ENCODE measurements at places on chromosomes 7 and 10.

DNA sequence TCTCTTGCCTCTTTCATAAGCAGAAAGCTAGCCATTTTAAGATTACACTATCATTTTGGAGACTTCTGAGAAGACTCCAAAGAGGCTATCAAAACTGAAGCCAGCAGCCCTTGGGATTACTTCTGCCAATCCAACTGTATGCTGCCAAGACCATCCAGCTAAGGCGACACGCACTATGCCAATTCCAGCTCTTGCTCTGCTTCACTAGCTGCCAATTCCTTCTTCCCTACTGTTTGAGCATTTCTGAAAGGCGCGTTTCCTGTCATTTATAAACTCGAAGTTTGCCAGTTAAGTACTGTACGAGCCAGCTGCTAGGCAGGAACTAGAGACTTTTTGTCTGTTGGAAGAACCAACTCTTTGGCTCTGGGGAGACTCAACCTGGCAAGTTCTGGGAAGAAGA is 36.5 kb downstream of the MALSU1 start:
- no peak for DNase-seq

GRCh38 chr7:41385996-41386395 is 316.9 kb downstream of the INHBA start:
- no peak for DNase-seq

GRCh38 chr10:70458329-70459060 is 17.0 kb upstream of the NODAL start:
- peak; percentile 53 for DNase-seq

DNA sequence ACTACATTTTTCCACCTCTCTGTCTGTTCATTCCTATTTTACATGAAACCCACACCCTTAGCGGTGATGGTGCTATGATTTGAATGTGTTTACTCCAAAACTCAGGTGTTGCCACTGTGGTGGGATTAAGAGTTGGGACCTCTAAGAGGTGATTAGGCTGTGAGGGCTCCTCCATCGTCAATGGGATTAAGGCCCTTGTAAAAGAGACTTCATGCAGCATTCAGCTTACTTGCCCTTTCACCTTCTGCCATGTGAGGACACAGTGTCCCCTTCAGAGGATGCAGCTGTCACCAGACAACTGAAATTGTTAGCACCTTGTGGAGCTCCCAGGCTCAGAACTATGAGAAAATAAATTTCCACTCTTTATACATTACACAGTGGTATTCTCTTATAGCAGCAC is 182.2 kb downstream of the NOC3L start:
- DNase-seq, result no peak

DNA sequence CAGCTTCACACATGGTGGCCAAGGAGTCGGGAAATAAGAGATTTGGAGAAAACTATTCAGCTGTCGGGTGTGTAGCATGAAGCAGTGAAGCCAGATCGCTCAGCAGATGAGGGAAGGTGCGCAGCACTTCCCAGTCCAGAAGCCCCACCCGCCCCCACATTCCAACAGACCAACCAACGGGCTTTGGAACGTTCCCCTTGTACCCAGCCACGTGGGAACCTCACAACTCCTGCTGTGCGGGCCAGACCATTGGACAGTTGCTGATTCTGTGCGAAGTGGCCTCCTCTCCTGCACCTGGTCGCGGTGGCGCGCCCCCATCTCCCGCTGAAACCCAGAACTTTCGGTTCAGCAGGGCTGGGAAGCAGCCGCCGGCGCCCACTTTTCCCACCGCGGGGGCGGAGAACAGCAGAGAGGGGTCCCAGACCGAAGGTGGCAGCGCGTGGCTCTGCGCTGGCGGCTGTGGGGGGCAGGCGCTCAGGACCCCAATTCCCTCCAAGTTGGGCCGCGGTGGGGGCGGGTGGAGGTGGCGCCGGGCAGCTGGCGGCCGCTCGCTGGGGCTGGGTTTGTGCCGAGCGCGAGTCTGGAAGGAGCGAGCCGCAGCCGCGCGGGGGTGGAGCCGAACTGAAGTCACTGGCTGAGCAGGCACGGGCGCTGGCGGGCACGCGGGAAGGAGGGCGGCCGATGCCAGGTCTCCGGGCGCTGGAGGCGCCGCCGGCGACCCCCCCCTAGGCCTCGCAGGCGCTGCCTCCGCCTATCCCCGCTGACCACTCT is 1301.5 kb upstream of the SORCS1 start:
- no peak for DNase-seq

GRCh38 chr7:71769326-71769725 is 637.4 kb downstream of the GALNT17 start:
- no peak for DNase-seq

DNA sequence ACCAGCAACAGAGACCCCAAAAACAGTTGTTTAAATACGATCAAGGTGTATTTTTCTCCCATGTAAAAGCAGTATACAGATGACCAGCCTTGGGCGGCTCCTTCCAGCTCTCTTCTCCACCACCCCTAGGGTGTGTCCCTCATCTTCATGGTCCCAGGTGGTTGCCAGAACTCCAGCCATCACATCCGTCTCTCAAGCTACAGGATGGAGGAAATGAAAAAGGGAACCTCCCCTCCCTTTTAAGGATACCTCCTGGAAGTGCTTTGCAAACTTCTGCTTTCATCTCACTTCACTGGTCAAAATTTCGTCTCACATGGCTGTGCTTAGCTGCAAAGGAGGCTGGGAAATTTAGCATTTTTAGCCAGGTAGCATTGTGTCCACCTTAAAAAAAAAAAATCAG is 59.3 kb downstream of the C10orf105 start:
- DNase-seq, result no peak

DNA sequence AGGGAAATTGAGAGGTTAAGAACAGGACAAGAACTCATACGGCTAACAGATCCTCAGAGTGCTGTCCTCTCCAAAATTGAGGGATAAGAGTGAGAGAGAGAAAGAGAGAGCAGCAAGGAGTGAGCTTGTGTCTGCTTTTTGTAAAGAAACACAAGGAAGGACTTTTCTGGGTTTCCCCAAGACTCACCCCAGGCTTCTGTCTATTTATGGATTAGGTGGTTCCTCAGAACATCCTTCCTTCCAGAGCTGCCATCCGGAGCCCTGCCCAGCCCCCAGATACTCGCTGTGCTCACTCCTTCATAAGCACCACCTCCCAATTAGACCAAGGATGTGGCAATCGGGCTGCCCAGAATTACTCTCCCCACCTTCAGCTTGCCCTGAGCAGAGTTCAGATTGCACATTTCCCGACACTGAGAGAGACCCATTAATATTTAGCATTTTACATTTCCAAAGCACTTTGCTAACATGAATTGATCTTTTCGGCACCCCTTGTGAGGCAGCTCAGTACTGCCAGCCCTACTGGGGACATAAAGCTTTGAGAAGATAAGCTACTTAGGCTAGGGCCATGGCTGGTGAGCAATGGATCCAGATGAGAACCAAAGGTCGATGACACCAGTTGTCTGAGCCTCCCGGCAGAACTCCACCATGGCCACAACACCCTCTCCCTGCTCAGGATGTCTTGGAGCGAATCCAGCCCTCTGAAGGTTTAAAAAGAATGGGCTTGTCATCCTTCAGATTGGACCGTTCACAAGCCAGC is 19.2 kb upstream of the R3HCC1L start:
- no peak for DNase-seq

- no peak for DNase-seq
These were observed 548.3 kb downstream of the PHTF2 start for GRCh38 chr7:78346827-78347226.

GRCh38 chr10:132443983-132444876 is 47.2 kb downstream of the PWWP2B start:
- DNase-seq, result no peak

- DNase-seq, result no peak
These were observed 50.0 kb downstream of the DLD start for GRCh38 chr7:107940951-107941350.

- DNase-seq, result no peak
These were observed 62.3 kb downstream of the LHPP start for GRCh38 chr10:124523901-124524300.

GRCh38 chr7:72325561-72325960 is 86.6 kb downstream of the CALN1 start:
- no peak for DNase-seq

DNA sequence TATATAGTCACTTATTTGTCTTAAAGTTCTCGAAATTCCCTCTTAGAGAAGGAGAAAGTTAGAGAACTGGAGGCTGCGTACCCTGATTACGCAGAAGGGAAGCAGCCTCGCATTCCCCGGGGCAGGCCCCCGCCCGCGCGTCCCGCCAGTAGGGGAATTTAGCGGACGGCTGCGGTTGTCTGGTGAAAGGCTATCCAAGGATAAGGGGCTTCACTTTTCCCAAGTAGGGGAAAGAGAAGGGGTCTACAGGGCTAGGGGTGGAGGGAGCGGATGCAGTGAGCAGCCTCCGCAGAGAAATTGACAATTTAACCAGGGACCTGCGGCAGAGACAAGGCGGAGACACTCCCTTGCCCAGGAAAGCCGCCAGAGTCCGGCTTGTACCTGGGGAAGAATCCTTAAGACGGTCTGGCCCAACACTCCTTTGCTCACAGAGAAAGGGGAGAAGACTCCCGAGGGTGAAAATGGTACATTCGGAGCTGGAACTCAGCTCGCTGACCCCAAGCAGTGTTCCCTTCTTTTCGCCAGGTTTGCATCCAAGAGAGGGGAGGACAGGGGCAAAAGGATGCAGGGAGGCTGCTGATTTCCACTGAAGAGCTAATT is 994 bp upstream of the MAGI2 start:
- no peak for DNase-seq

DNA sequence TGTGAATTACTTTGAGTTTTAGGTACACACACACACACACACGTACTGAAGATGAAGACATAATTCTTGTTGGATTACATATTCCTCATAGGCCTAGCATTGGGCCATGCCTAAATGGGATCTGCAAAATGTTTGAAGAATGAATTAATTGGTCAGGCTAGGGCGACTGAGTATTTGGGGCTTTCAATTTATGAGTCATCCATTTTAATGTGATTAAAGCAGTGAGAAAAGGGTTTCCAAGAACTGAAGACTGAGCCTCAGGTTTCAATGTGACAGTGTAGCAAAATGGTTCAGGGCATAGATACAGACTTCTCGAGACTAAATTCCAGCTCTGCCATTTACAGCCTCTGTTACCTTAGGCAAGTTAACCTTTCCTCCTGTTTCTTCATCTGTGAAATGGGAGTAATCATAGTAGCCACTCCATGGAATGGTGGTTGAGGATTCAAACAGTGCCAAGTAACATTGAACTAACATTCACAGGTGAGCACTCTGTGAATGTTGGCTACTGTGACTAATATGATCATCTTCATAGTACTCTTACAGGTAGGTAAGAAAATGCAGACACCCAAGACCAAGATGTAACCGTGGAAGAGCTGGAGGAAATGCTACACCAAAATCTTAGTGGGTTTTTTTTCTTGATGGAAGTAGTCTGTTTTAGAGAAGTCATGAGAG is 7.6 kb downstream of the BPGM start:
- no peak for DNase-seq

GRCh38 chr7:151252561-151252835 is 4.0 kb upstream of the SMARCD3 start:
- DNase-seq, result no peak

DNA sequence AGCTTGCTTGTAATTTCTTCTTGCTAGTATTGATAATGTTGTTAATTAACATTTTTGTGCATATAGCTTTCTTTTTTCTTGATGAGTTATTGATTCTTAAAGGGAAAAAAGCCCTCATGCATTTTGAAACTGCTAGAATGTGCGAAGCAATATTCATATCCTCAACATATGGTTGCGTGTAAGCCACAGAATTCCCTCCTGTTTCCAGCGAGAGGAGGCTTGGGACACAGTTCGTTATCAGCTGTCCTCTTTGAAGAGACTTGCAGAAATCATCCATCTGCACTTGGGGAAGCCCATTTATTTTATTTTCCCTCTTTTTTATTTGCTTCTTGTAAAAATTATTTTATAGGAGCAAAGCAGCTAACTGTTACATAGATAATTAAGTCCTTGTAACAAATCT is 398.0 kb downstream of the ADRA2A start:
- DNase-seq, result no peak

DNA sequence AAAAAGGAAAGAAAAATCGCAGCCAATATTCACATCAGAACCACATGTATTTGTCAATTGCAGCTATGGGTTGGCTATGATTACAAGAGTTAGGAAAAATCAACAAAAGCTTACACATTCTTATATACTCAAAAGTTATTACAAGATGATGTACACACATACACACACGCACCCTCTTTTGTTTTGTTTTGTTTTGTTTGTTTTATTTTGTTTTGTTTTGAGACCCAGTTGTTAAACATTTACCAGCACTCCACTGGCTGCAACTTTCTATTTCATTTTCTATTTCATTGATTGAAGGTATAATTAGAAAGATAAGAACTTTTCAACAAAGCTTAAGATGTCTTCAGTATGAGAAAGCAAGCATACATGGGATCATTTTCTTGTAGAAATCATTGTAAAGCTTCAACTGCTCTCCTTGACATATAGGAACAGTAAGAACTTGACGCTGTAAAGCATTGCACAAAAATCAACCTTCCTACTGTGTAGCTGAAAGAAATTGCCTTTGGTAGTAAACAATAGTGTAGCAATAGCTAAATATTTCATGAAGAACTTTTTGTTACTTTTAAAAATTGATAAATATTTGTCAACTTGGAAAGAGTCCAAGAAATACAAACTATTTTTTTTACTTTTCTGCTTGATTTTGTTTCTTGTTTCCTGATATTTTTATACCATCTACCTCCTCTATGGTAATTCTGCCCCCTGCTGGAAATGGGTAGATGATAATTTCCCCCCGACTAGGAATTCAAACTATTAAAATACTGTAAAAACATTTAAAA is 205.9 kb downstream of the MBL2 start:
- no peak for DNase-seq

DNA sequence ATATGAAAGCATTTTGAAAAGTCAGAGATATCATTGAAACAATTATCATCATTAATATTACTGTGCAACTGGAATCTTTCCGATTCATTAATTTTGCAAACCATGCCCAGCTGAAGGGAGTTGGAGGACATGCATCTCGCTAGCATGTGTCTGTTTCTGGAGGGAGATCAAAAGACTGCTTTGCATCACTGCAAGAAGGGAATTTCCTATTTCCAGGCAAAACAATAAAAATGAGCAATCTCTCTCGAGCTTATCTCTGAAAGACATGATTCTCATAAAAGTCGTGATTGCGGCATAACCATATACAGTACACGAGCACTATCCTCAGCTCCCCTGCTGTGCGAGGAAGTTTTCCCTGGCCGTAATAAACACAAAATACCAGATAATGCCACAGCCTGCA is 607.6 kb upstream of the DPP6 start:
- no peak for DNase-seq
